CD4-positive, alpha-beta T cell treated with Interleukin-17A for 4 hours (primary cell): ENCODE measurements at places on chromosomes 4 and X.

DNA sequence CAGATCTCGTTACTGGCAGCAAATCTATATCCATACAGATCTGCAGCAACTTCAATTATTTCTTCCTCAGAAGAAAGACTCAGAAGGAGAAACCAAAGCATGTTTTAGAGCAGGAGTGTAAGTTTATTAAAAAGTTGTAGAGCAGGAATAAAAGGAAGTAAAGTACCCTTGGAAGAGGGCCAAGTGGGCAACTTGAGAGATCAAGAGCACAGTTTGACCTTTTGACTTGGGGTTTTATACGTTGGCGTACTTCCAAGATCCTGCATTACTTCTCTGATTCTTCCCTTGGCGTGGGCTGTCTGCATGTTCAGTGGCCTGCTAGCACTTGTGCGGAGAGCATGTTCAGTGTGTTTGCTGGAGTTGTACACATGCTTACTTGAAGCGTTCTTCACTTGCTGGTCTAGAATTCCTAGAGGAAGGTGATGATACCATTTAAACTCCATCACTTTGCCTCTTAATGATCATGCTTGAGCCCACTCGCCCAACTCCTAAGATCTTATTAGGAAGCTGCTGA is 1114.7 kb upstream of the PABPC4L start:
- no peak for DNase-seq

GRCh38 chr4:91434631-91435030 is 869.1 kb upstream of the GRID2 start:
- no peak for DNase-seq

DNA sequence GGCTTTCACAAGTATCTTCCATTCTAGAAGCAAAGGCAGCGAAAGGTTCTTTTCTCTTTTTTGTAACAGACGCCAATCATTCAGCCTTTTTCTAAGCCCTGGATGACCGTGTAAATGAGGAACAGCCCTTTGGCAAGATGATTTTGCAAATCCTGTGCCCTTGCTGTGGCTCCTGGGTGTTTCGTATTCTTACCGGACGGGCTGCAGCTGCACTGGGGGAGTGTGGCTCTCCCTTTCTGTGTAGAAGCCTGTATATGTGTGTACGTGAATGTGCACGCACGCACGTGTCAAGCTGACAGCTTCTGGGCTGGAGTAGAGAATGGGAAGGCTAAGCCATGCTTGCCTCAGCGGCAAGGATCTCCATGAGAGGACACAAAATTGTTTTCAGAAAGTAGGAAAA is 8.2 kb downstream of the GRPEL1 start:
- DNase-seq = no peak

DNA sequence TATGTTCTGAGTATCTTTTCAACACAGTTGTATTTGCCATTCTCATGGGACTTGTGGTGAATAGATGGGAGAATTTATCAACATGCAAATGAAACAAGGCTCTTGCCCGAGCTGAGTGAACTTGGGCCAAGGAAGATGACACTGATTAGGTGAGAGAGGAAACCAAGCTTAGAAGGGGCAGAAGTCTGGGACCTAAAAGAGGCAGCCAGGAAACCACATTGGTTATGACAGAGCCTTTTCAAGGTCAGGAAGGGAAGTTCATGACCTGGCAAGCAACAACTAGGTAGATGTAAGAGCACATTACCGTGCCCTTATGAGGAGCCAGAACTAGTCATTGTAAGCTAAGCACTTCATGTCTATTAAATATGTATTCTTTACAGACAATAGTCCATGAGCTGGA is 590.3 kb downstream of the PACRGL start:
- DNase-seq = no peak

GRCh38 chr4:86926435-86927086 is 8.2 kb upstream of the AFF1 start:
- no peak for DNase-seq

DNA sequence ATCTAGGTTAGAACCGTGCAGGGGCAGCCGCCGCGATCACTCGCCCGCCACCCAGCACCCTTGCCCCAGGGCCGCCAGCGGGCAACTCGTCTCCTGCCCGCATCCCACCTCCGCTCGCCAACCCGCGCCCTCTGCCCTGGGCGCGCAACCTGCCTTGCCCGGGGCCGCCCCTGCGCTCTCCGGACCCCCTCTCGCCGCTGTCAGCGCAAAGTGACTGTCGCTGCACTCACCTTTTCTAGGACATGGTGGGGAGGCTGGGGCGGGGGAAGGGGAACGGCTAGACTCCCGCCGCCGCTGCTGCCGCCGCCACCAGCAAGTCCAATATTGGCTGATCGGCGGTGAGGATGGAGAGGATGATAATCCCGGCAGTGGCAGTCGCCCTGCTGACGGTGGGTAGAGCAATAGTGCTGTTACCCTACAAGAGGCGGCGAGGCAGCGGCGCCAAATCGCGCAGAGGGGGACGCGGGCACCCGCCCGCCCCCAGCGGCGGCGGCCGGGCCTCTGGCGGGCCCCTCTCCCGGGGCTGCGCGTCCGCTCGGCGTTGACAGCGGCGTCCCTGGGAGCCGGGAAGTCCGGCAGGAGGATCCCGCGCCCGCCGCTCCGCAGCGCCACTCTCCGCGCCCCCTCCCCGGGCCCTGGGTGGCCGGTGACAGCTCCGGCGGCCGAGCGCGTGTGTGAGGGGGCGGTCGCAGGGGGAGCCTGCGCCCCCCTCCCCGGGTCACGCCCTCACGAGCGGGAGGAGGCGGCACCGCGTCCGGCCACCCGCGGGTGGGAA is 2.3 kb upstream of the NR3C2 start:
- peak; percentile 62 for DNase-seq
